ENCODE measurements at places on chromosomes 12 and 14. TPM values are rescaled to one million over a fixed set of nuclear protein-coding genes. Genes with fewer than 3 reads are reported as not detected.

The TAS2R30 gene
- total RNA-seq = 5.7 TPM

The SERPINA6 gene
- not detected for total RNA-seq

The RIMBP2 gene
- 0.13 TPM for total RNA-seq

The OTOGL gene
- 2.7 TPM for total RNA-seq

The DNAH10 gene
- total RNA-seq = 0.21 TPM

The RPS6KL1 gene
- 4.4 TPM for total RNA-seq

The OGFOD2 gene
- total RNA-seq = 17.5 TPM

All from endodermal cell (in vitro differentiated cells).